Mammary epithelial cell (primary cell): ENCODE measurements at places on chromosomes 11 and 22. TPM values are rescaled to one million over a fixed set of nuclear protein-coding genes. Genes with fewer than 3 reads are reported as not detected.

DNA sequence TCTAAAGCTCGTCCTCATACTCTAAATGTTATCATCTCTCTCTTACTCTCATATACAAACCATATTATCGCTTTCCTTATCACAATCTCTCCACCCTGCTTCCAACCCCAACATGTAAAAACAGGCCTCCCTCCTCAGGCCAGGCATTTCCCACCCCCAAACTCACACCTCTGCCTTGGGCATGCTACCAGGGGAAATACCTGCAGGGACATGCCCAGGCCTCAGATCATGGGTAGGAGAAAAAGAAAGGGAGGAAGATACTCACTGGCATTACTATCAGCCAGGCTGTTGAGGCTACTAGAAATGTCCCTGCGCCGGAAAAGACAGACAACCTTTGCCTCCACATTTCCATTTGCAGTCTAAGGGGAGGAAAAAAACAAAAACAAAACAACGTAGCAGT lies 1.8 kb downstream of the MTA2 start:
- peak; percentile 95 for DNase-seq

The PRR5L gene
- 4.8 and 6.8 TPM in 2 replicates for total RNA-seq

DNA sequence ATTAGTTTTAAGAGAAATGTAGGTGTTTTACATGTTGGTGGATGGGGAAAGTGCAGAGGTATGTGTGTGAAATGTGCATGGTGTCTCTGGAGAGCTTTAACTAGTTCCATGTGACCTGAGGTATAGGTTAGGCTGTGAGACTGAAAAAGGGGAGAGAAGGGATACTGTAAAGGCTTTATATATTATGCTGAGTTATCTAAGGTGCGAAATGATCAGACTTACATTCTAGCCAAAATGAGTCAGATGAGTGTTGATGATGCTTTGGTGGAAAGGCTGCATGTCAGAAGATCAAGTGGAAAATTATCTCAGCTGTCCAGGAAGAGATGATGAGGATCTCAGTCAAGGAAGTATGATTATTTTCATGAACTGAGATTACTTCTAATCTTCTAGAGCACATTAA lies 15.8 kb downstream of the ACAT1 start:
- DNase-seq, result no peak

- DNase-seq, result no peak
Observed at GRCh38 chr22:17348464-17349103, 20.7 kb upstream of the CECR2 start.

GRCh38 chr11:74909812-74910211 lies 39.1 kb downstream of the XRRA1 start:
- no peak for DNase-seq

DNA sequence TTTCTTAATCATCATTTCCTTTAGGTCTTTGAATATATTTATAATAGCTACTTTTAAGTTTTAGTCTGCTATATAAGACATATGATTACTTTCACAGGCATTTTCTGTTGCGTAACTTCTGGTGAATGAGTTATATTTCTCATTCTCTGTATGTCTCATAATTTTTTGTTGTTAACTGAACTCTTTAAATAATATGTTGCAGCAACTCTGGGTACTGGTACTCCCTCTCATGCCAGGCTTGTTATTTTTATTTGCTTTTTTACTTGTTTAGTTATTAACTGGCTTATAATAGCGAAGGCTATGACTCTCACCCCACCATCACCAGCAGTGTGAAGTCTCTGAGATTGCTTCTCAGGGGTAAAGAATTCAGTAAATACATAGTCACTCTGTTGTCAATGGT lies 524.2 kb upstream of the CHORDC1 start:
- DNase-seq, result peak; percentile 91

- no peak for DNase-seq
Observed at GRCh38 chr11:14312736-14313438, 46.1 kb downstream of the RRAS2 start.

The CRYBB2 gene
- total RNA-seq, result not detected

DNA sequence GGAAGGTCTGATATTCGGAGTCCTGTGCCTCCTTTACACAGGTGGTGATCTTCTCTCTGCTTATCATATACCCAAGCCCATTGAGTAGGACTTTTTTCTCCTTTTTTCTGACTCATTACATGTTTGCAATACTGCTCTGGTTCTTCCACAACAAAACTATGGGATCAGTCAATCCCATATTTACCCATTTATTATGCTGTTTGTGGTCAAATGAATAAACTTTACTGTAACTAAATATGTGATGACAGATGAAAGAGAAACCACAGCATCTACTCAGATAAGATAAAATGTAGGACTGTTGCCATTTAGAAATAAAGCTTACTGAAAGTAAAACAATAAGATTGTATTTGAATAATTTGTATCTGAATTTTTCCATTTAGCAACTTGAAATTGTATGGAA lies 958.7 kb upstream of the FAT3 start:
- no peak for DNase-seq

The DUSP8 gene
- 1.4 and 5.4 TPM in 2 replicates for total RNA-seq

DNA sequence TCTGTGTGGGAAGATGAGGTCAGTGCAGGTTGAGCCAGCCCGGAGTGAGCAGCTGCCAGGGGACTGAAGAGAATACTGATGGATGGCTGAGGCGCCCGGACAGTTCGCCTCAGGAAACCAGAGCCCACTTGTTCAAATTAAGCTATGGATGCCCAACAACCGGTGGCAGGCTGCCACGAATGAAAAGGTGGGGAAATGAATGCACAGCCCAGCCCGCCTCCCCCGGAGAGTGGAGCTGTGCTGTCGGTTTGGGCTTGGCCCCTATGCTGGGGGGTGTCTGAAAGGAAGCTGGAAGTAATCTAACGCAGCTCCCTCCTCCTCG lies 21.9 kb downstream of the HSPA8 start:
- no peak for DNase-seq

The OR8G1 gene
- not detected for total RNA-seq

DNA sequence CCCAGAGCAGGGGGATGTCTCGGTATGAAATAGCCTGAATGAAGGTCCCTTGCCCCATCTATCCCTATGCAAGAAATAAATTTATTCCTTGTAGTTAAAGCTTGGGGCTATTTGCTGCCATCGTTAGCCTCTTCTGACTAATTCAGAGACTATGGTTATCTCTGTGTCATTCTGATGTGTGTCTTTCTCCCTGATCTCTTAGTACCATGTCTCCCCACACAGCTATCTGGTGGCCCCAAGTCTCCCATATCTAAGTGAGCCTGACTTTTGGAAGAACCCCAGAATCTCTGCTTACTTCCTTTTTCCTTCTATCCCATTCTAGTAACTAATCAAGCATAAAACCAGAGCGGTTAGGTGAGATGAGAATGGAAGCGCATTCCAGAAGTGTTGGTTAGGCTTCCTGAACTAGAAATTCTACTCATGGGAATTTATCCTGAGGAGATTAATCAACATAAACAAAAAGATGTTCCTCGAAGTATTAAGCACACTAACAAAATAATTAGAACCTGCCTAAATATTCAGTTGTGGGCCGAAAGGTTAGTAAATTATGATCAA lies 71.4 kb upstream of the BMAL1 start:
- no peak for DNase-seq

GRCh38 chr11:66967670-66968425 lies 7.3 kb upstream of the C11orf86 start:
- peak; percentile 78 for DNase-seq

GRCh38 chr11:58596621-58597020 lies 17.8 kb downstream of the ZFP91 start:
- no peak for DNase-seq

DNA sequence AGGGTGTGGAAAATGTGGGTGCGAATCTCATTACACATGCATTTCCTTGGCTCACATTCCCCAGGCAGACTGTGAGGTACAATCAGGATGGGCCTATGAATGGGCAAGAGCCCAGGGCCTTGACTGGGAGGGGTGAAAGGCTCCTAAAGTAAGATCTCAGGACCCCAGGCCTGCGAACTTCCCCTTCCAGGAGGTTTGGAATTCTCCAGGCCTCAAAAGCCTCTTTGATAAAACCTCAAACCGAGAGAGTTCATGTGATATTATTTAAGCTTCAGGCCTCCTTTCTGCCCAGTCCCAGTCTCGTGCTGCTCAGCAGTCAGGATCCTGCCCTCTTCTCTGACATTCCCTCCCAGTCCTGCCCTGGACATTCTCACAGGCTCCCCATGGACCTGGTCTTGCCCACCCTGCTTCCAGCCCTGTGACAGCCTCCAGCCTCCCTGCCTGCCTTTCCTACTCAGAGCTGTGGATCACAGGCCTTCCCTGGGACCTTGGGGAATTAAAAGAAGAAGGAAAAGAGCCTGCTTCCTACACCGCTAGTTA lies 37.3 kb upstream of the TEAD1 start:
- no peak for DNase-seq

DNA sequence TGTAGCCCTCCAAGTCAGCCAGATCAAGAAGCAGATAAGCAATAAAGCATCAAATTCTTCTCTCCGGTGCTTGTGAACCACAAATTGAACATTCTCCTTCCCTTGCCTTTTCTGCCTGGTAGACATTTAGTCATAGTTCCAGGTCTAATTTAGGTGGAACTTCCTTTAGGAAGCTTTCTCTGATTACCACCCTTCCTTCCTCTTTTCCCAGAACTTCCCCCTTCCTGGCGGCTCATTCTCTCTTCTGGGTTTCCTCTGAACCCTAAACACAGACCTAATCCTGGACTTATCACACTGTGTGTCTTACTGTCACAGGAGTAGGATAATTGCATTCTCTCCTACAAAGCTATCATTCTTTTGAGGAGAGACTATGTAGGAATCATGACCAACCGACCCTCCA lies 61.9 kb downstream of the RCN1 start:
- no peak for DNase-seq

DNA sequence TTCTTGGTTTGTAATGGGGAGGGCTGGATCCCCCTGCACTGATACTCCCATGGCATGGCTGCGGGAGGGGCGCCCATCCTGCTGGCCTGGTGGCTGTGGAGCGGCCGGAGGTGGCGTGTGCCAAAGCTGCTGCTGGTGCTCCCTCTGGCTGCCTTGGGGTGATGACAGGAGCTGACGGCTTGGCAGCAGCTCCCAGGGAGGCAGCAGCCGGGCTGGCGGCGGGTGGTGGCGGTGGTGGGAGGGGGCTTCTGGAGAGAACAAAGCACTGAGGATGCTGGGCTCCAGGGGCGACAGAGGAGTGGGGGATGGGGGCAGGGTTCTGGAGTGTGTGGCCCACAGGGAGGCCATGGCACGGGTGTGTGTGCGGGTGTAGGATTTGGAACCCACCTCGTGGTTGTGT lies 11.4 kb upstream of the MPPED1 start:
- no peak for DNase-seq

DNA sequence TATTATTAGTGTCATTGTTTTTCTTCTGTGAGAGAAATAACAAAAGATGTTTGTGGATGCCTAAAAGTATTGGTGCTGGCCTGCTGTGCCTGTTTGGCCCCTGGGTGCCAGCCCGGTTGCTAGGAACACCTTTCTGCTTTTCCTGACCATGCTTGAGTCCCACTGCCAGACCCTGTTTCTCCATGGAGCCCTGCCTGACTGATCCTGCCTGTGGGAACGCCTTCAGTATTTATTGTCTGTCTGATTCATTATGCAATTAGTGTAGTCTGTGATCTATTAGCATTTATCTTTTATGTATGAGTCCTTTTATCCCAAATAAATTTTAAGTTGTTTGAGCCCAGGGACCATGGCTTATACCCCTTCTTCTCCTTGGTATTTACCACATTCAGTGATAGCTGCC lies 98.6 kb upstream of the MPPED2 start:
- DNase-seq, result no peak

The TSGA10IP gene
- total RNA-seq, result not detected

DNA sequence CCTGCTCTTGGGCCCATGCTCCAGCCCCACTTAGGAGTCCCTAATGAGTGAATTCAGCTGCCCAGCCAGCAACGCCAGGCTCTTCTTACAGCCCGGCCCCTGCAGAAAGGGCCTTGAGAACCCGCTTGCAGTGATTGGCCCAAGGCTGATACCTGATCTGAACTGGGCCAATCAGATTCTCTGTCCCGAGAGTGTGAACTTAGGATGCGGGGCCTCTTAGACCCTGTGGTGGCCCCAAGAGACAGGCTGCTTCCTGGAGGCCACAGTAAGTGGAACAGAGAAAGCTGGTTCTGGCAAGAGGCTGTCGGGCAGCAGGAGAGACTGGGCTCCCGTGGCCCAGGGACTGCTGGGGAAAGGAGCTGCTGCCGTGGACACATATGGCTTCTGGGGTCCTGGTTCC lies 11.5 kb downstream of the VSTM5 start:
- no peak for DNase-seq

The APOL5 gene
- total RNA-seq, result not detected in 2 replicates

DNA sequence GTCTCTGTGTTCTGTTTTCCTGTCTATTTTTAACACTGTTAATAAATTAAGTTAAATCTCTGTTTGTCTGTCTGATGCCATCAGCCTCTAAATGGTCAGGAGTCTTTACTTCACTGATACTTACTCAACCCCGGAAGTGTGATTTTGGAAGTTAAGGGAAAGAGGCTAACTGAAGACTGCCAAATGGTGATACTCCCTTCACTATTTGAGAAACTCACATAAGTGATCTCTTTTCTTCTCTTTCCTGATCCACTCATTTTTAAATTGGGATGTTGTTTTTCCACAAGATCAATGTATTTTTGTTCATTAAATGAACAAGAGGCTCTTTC lies 389 bp upstream of the CASP12 start:
- no peak for DNase-seq

The FADS1 gene
- total RNA-seq, result 38.8 TPM

- DNase-seq, result no peak
Observed at GRCh38 chr11:31303644-31304180, 65.8 kb downstream of the DCDC1 start.

DNA sequence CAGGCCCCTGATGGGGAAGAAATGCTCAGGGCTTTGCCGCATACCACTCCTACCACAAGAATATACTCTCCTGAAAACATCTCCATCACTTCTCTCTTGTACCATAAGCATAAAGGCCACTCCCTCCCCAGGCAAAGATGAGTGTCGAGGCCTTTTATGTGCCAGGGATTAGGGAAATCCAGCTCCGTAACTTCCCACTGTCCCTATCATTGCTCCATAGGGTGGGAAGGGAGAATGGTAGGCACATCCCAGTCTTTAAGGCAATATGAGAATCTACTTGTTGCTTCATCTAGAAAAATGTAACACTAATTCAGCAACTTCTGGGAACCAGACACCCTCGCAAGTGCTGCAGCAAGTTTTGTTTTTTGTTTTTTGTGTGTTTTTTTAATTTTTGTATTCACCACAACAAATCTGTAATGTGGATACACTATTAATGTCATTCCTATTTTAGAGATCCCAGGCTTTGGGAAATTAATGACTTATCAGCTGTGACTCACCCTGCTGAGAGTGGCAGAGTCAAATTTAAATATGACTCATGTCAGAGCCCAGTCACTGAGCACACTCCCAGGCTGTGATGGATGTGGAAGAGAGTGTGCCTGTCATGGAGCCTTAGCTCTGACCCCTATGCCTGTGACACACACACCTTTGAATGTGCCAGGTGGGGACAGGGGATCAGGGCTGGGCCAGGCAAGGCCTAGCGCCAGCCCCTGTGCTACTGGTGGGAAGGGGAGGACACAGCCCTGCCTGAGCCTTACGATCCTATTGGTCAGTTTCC lies 23.4 kb downstream of the PANX1 start:
- DNase-seq, result peak; percentile 87
